Trophoblast cell (in vitro differentiated cells and primary cell): ENCODE measurements at places on chromosomes 4 and X.
A peak's percentile ranks its signal among the peaks of the same experiment; 100 is the strongest.

- DNase-seq, result peak; percentile 40
Observed at GRCh38 chrX:115147220-115147619, 42.0 kb upstream of the RBMXL3 start.

DNA sequence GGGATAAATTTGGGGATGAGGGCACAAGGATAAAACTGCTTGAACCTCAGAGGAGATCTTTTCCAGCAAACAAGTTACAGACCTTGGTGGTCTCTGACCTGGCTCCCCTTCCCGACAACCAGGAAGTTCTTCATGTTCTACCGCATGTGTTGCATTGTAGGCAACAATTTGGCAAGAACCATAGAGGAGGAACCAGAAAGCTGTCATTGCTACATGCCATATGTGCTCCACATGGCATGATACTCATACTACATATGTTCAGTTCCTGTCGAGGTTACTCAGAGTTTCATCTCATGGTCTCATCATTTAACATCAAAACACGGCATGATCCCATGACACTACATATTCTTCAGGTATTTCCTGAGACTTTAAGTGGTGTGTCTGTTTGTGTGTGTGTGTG, 235.9 kb downstream of the OR13H1 start:
- no peak for DNase-seq

DNA sequence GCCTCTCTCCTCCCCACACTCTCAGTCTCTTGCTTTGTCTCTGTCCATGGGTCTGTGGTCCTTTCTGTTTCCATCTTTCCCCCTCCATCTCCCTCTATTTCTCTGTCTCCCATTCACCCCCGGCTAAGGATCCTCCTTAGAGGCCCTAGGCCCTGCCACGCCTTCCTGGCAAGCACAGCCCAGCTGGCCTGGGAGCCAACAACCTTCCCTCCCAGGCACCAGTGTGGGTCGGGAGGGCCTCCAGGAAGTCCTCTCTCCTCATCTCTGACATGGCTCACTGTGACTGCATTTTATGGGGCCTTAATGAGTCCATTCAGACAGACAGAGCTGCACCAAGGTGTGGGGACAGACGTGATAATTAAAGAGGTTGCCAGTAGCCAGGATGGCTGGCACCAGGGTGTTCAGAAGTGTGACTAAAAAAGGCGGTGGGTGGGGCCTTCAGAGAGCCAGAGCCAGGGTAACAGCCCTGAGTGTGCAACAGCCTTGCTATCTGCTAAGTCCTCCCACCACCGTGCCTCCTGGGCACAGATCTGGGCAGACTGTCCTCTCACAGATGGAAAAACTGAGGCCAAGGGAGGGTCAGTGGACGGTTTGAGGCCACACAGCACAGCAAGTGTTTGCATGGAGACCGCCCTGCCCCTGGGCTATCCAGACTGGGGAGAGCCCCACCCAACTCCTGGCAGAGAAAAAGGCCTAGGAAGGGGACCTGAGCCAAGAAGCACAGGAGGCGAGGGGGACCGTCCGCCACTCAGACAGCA, 31.5 kb downstream of the BLOC1S4 start:
- DNase-seq, result no peak

GRCh38 chr4:169925678-169926077, 100.5 kb downstream of the MFAP3L start:
- no peak for DNase-seq

GRCh38 chrX:86137071-86137470, 11.2 kb upstream of the DACH2 start:
- DNase-seq, result no peak
